ENCODE measurements at places on chromosomes 16 and 17.

DNA sequence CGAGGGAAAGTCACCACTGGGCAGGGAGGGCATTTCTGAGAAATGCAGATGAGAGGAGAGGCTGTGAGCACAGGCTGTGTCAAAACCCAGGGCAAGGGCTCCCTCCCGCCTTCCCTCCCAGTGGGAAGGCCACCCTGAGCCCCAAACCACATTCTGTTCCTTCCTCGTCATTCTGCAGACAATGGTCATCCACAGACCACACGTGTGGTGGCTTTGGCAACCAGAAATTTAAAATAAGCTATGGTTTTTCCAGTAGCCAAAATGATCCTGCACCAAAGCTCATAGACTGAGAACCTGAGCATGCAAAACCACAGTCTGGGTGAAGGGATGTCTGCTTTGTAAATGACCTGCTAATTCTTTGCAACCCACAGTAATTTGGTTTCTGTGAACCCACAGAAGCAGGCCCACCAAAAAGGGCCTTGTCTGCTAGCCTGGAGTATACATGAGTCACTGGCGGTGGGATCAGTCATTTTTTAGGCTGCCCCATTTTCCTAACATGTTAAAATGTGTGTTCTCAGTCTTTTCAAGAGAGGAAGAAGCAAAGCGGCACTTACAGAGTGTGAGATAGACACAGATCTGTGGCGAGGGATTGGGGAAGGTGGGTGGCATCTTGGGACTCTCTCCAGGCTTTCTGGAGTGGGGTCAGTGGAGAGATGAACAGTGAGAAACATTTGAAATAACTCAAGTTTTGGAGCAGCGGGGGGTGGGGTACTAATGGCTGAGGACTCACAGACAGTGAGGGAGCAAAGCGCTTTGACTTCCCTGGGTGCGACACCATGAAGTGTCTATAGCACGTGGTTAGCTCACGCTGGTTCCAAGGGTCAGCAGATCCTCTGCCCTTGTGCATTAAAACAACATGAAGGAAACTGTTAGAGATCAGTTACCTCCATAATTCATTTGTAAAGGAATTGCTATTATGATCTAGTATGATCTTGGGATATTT, 20.5 kb downstream of the GRB7 start:
- DNase-seq: no peak

DNA sequence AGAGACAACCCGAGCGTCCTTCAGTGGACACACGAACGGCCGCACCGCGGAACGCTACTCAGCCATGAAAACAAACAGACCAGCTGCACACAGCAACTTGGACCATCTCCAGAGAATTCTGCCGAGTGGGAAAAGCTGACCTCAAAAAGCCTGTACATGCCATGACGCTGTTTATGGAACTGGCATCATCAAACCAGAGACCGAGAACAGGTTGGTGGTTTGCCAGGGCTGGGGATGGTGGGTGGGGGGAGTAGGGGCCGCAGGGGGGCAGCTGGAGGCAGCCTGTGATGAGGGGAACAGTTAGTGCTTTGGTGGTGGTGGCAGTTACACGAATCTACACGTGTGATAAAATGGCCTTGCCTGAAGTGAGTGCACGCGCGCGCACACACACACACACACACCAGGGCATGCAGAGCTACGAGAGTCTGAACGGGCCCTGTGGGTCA, 169.8 kb downstream of the LAT start:
- DNase-seq: no peak

DNA sequence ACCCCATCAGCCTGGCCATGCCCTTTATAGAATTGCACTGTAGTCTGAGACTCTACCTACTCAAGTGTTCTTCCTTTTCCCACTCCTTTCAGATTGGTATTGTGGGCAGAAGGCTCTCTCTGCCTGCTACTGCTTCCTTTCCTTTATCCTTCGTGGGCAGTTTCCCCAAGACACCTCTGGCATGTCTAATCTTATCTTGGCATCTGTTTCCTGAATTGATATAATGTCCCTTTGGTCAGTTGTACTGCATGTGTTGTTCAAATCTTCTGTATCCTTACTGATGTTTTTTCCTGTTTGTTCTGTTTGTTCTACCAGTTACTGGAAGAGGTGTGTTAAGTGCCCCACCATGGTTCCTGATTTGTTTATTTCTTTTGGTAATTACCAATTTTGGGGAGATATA, 29.5 kb upstream of the MSI2 start:
- no peak for DNase-seq

GRCh38 chr17:64491034-64491860, 5.6 kb downstream of the POLG2 start:
- peak; percentile 50 for DNase-seq

GRCh38 chr16:90026135-90026534, 6.9 kb upstream of the DBNDD1 start:
- DNase-seq: no peak

DNA sequence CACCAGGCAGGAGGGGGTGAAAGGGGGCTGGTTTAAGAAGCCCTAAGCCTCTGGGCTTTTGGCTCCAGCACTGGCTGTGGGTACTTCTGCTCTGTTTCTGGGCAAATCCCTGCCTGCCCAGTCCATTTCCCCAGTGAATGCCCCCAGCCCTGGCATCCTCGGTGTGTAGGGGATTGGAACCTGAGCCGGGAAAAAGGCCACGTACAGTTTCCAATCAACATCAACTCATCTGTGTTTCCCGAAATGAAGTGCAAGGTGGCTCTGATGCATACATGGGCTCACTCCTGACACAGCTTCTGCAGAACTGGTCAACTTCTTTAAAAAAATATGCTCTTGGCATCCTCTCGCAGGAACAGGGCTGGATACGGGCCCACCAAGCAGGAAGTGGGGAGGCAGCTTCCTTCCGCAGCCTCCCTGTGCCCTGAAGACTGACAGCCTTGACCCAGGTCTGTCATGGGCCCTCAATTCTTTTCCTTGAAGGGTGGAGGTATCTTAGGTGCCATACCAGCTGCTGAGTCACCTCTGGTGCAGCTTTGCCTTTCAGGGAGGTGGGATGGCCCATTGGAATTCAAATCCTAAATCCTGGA, 73.3 kb downstream of the N4BP1 start:
- no peak for DNase-seq

DNA sequence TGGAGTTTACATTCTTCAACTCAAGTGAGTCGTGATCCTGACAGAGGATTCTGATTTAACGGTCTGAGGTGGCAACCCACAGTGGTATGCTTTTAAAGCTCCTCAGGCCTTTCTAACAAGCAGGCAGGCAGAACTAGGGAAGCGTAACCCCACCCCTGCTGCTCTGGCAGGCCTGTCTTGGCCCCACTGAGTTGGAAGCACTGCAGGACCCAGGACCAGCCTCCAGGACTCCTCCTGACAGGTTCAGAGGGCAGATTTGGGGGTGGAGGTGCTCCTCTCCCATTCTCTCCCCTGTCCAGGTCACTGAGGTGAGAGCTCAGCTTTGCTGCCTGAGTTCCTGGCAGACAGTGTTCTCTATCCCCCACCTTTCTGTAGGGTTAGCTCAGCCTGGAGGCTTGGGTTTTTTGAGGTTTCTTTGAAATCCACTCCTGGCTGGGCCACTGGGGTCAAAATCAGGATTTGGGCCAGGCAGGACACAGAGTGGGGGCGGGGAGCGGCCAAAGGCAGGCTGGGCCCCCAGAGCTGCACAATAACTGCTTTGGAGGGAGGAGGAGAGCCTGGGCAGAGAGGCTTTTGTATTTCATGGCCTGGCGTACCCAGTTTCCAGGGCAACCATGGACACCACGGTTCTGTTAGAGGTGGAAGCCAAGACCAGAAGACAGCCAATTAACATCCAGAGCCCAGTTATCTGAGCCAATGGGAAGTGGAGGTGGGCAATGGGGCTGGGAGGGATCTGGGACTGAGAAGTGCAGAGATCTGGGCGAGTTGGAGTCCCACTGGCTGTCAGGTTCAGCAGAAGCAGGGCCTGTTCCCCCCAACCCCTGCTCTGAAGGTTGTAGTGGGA, 9.5 kb downstream of the MRPL27 start:
- no peak for DNase-seq

DNA sequence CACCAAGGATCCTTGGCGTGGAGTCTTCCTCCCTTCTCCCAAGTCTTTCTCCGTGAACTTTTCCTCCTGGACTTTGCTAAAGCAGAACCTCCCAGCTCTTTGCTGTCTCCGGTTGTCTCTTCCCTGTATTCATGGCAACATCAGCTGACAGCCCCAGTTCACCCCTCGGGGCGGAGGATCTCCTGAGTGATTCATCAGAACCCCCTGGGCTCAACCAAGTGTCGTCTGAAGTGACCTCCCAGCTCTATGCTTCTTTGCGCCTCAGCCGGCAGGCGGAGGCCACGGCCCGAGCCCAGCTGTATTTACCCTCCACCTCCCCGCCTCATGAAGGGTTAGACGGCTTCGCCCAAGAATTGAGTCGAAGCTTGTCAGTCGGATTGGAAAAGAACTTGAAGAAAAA, 943 bp downstream of the CNTROB start:
- peak; percentile 71 for DNase-seq

GRCh38 chr17:28363776-28364650, 986 bp downstream of the SEBOX start:
- no peak for DNase-seq

DNA sequence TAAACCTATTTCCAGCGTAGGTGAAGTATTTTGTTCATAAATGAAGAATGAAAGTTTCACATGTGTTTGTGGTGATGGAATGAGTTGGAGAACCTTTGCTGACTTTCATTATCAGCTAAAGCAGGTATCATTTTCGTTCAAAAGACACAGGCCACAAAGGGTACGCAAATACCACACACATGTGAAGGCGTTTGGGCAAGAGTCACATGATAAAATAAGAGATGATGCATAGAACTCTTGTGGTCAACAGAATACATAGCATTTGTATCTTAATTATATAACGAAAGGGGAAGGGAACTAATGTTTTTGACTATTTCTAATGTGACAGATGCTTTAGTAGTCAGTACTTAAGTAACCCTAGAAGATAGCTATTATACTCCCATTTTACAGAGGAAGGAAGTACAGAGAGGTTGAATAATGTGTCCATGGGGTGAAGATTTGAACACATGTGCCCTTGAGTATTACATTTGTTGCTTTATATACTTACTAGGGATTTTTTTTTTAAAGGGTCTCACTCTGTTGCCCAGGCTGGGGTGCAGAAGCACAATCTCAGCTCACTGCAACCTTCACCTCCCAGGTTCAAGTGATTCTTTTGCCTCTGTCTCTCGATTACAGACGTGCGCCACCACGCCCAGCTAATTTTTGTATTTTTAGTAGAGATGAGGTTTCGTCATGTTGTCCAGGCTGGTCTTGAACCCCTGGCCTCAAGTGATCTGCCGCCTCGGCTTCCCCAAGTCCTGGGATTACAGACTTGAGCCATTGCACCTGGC, 4.8 kb downstream of the RPA1 start:
- no peak for DNase-seq

- DNase-seq: peak; percentile 60
Measured at GRCh38 chr16:85969159-85969558, 70.2 kb downstream of the IRF8 start.

DNA sequence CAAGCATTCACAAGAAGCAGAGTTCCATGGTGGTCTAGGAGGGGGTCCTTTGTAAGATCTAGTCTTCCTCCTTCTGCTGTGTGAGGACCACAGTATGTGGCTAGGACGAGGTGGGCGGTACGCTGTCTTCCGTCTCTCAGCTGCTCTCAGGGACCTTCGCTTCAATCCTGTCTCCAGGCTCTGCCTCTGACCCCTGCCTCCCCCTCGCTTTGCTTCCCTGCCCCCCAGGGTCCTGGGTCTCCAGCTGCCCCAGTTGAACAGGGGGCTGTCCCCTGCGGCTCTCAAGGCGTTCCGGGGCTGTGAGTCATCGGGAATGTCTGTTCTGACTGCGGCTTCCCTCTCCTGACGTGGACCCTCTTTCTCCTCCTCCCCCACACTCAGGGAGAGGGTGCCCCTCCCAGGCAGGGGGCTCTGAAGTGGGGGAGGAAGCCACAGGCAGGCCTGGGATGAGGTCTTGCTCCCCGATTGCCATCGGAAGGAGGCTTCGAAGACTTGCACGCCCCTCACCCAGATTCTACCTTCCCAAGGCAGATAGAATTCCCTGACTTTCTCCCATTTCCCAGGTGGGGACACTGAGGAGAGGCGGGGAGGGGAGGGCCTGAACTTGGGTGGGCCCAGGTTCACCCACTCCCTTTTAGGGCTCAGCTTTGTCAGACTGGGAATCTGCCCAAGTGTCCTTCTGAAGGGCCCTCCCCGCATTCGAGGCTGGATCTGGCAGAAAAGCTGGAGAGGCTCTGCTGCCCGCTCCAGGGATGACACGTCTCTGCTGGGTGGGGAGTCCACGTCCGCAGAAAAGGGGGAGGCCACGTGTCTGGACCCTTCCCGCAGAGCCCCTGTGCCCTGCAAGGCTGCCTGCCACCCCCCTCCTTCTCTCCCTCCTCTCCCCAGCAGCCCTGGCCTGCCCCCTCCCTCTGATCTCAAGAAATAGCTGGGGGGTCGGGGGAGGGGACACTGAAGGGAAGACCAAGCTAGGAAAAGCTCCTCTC, 9.1 kb upstream of the COL1A1 start:
- peak; percentile 98 for DNase-seq

DNA sequence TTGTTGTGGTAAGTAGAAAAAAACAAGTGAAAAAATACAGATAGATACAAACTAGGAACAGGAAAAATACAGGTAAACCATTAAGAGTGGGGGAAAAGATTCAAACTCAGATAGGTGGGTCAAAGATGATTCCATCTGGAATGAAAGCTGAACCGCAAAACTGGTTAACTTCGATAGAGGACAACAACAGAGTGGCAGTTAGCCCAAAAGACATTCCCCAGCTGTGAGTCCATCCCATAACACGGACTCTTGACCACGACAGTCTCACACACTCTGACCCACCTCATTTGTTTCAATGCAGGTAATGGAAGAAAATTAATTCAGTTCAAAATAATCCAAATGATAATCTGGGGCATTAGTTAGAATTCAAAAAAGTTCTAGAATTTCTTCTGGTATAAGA, 13.5 kb downstream of the ELAC2 start:
- DNase-seq: no peak

DNA sequence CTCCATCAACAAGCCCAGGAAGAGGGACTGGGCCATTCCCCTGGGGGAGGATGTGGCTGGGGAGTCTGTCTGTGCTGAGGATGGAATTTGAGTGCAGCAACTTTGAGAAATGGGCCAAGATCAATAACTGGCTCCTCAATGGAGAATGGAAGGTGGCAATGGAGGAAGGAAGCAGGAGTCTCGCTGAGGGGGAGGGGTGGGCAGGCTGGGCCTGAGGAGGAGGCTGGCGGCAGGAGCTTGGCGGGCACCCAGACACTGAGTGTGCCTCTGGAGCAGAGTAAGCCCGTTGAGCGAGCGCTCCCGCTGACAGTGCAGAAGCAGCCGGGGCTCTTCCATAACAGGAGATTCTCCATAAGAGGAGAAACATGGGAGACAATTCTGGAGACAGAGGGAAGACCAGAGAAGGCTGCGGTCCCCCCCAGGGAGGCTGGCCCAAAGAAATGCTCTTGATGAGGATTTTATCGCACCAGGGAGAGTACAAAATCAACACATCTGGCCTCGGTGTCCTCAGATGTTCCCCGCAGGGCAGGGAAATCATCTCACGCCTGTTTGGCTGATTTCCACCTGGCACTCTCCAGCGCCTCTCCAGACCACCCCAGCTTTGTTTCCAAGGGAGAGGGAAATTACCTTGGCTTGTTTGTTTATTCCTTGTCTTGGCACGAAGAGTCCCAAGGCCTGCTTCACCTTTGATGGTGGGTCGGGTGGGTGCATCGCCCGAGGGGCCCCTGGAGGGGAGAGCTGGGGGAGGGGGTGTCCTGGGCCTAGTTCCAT, 2.8 kb upstream of the MMP15 start:
- DNase-seq: peak; percentile 58

GRCh38 chr16:30430428-30430970, 669 bp upstream of the DCTPP1 start:
- no peak for DNase-seq

GRCh38 chr16:65782611-65783600, 583.6 kb upstream of the CDH5 start:
- DNase-seq: peak; percentile 94

All from A172 (cell line).